ENCODE measurements at places on chromosomes 5 and 9. TPM values are rescaled to one million over a fixed set of nuclear protein-coding genes. Genes with fewer than 3 reads are reported as not detected.

IL5 gene
- not detected for total RNA-seq

RGS7BP gene
- not detected for total RNA-seq

PGM5 gene
- total RNA-seq = 1.8 TPM

CARTPT gene
- total RNA-seq = not detected

PCDHGA12 gene
- total RNA-seq = 0.35 TPM

TMEM38B gene
- total RNA-seq = 5.7 TPM

ENG gene
- total RNA-seq = 8.5 TPM

PLPPR1 gene
- not detected for total RNA-seq

LCN12 gene
- total RNA-seq = 9.8 TPM

OXCT1 gene
- total RNA-seq = 17.1 TPM

PCDHGA7 gene
- not detected for total RNA-seq

ROR2 gene
- not detected for total RNA-seq

BASP1 gene
- total RNA-seq = 10.7 TPM

FCN2 gene
- total RNA-seq = not detected

UBE2QL1 gene
- not detected for total RNA-seq

PNPLA7 gene
- total RNA-seq = 4.9 TPM

PBX3 gene
- 42.1 TPM for total RNA-seq

FOXD4L5 gene
- total RNA-seq = not detected

ADAMTS2 gene
- not detected for total RNA-seq

RANBP17 gene
- 15.0 TPM for total RNA-seq

HAVCR1 gene
- total RNA-seq = 10.9 TPM

REXO4 gene
- 14.2 TPM for total RNA-seq

PCA3 gene
- not detected for total RNA-seq

JAKMIP2 gene
- total RNA-seq = 12.2 TPM

HIGD2A gene
- 86.2 TPM for total RNA-seq

AP3B1 gene
- total RNA-seq = 48.5 TPM

KCNN2 gene
- not detected for total RNA-seq

CATSPER3 gene
- total RNA-seq = 0.31 TPM

ENTPD2 gene
- total RNA-seq = not detected

LIFR gene
- total RNA-seq = not detected

Measured in natural killer cell (primary cell).